ENCODE measurements at places on chromosomes 7 and 10.

GRCh38 chr7:127650847-127651555, 993 bp upstream of the SND1 start:
- no peak for DNase-seq

- DNase-seq: no peak
These were observed 597.2 kb upstream of the ADARB2 start for GRCh38 chr10:2334575-2334974.

DNA sequence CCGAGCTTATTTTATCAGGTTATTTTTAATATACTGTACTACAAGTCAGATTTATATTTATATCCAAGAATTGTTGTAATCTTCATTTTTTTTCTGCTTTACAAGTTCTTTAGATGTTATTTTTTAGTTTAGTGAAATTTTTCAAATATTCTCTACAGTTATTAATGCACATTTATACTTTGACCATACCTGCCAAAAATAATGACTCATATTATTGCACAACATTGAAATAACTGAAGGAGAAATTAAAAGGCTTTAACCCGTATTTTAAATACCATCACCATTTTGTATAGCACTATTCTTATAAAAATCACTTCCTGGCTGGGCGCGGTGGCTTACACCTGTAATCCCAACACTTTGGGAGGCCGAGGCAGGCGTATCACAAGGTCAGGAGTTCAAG, 278.5 kb downstream of the BICC1 start:
- DNase-seq: no peak

DNA sequence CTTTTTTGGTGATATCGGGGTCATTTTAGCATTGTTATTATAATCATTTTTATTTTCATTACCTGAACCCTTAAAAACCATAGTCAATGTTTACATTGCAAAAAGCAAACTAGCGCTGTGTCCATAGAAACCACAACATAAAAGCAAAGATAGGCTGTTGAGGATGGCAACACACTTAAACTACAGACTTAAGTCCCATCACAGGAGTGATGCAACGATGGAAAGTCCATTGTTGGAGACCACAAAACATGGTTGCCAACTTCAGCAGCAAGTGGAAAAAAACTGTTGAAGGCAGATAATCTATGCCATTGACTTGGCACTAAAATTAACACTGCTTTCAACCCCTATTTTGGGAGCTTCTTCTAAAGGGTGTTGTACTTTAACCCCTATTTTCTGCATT, 398.8 kb upstream of the IGFBP3 start:
- DNase-seq: no peak

- no peak for DNase-seq
These were observed 10.4 kb downstream of the HTR7 start for GRCh38 chr10:90847436-90847835.

- no peak for DNase-seq
These were observed 58.7 kb downstream of the AOC1 start for GRCh38 chr7:150910996-150911422.

DNA sequence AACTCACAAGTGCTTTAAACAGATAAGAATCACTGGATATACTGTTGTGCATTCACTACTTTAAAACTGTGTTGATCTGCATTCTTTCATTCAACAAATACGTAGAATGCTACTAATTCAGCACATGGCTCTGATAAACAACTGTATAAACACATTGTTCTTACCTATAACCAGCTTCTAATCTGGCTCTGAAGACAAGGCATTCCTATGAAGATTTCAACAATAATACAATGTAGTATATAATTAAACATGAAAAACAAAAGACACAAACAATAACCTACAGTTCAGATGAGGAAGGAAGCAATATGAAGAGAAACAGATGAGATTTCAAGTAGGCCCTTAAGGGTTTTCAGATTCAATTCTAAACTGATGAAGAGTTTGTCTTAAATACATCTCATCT, 31.1 kb upstream of the ANLN start:
- DNase-seq: no peak

- DNase-seq: no peak
These were observed 282.8 kb downstream of the RPS24 start for GRCh38 chr10:78316451-78316931.

DNA sequence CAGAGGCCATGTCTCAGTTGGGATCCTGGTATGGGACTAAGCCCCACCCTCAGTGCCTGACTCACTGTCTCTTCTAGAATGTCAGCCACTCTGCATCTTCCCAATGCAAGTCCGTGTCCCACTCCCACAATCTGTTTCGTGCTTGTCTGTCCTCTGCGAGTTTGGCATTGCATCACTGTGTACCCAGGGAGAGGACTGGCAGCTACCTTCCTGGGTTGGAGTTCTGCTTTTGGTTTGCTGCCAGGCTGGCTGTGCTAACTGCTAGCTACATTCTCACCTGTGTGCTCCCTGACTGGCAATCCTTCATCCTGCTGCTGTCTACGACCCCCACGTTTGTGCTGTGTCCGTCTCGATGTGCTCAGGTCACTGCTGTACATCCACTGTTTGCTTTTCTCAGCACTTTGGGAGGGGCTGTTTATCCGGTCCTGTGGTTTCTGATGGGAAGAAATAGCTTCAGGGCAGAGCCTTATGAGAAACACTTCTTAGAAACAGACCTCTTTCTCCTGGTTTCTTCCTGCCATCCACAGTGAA, 56.0 kb upstream of the GLI3 start:
- no peak for DNase-seq

- no peak for DNase-seq
These were observed 36.3 kb upstream of the EXOC6 start for GRCh38 chr10:92811986-92812385.

GRCh38 chr10:60870803-60871202, 73.2 kb downstream of the RHOBTB1 start:
- no peak for DNase-seq

GRCh38 chr10:99730026-99730425, 1.9 kb downstream of the COX15 start:
- no peak for DNase-seq

DNA sequence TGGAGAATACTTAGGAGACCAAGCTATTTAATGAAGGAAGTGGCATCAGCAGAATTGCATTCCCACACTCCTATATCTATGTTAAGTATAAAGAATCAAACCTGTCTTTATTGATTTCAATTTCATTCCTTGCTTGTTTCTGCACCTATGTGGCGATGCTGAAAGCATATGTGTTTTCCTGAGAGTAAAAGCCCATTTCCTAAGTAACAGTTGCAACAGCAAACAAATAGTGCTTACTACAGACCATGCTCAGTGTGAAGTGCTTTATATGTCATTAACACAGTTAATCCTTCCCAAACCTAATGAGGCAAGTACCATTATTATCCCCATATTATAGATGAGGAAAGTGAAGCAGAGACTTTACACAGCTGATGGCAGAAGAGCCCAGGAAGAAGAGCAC, 552.1 kb downstream of the PARD3 start:
- no peak for DNase-seq

GRCh38 chr10:78470267-78471103, 436.8 kb downstream of the RPS24 start:
- DNase-seq: no peak

DNA sequence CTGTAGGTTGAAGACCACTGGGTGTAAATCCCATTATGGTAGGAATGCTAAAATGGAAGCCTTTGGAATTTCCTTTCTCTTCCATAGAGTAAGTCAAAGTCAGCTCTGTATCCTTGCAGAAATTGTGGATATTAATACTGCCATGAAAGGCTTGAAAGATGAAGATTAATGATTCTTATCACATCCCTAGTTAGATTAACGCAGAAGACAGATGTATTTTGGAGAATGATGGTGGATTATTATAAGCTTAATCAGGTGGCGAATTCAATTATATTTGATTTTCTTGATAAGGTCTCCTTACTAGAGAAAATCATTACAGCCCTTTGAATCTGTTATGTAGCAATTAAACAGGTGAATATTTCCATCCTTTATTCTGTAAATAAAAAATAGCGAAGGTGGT, 270.1 kb downstream of the PHF14 start:
- DNase-seq: no peak

DNA sequence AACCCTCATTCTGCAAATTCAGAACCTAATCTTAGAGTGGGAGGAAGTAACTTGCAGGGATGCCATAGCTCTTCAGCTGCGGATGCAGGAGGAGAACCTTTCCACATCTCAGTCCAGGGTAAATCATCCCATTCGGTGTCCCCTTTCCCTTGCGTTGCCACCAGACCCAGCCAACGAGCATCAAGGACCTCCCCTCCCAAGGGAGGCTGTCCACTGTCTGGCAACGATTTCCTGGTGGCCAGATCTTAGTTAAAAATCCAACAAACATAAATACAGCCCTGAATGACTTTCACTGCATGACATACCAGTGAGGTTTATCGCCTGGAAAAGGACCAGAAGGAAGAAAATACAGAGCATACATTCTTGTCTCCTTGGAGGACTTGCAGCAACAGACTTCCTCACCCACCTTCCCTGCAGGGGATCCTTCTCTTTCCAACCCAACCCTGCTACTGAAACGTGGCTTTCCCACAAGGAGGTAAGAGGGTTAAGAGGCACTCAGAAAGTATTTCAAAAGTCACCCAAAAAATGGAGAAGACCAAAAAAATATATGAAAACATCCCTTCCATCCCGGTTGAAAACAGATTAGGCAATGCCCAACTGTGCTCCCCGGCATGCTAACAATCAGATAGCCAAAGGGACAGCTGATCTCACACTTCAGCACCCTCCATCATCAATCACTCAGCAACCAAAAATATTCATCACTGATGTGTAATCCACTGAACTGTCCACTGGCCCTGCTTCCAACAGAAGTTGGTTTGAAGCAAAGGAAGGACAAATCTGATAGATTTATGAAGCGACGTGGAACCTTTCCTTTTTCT, 206.6 kb downstream of the TNS3 start:
- DNase-seq: no peak

- no peak for DNase-seq
These were observed 27.1 kb downstream of the BMS1 start for GRCh38 chr10:42809676-42810075.

DNA sequence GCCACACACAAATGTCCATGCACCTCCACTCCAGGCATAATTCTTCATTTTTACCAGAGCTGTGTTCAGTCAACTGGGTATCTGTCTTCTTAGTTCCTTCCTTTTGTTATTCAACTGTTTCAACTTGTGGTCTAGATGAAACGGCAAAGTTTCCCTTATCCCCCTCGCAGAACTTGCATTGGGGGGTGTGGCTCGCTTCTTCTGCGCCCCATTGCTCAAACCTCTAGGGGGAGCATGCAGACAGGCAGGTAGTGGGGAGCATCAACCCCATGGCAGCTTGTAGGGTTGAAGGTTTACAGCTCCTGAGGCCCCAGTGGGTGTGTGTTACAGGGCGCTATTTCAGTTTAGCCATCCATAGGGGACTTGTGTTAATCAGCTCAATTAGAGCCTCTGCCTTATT, 38.3 kb upstream of the COBL start:
- no peak for DNase-seq

DNA sequence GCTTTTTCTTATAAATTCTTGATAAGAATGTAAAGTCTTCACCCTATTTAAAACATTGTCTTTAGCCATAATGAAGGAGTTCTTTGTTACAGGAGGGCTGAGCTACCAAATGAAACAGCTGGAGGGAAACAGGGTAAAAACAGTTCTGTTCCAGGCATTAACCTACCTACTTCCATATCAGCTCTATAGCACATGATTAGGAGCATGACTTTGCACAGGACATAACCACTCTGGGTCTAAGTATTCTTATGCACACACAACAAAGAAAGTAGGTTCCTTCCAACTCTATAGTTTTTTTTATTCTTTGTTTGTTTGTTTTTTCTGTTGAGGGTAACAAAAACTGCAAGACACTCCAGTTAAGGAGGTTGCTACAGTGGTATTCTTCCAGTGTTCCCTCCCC, 52.7 kb downstream of the SCIN start:
- no peak for DNase-seq

DNA sequence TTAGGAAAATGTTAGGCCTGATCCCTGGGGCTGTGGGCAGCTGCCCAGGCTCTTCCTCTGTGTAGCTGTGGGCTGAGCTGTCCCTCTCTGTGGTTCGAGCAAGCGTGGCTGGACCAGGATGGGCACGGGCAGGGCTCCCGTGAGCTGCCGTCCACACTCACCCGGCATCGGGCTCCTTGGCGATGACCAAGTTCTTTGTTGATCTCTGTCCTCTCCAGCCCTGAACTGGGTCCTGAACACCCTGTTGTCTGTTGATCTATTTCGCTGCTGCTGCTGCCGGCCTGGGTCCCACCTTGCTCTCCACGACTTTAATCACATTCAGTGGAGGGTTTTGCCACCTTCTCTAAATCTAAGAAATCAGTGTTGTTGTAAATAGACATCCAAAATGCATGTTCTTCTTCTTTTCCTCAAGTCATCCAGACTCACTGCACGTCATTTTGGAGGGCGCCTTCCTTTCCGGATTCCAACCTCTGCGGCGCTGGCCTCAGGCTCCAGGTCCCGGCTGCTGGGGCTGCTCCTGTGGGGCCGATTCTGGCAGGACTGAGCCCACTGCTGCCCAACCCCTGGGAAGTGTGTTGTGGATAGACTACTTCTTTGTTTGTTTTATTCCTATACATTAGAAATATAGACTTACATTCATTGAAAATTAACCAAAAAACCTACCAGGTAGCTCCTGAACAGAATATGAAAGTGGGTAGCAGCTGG, 100.6 kb downstream of the DYNC2I1 start:
- DNase-seq: no peak

DNA sequence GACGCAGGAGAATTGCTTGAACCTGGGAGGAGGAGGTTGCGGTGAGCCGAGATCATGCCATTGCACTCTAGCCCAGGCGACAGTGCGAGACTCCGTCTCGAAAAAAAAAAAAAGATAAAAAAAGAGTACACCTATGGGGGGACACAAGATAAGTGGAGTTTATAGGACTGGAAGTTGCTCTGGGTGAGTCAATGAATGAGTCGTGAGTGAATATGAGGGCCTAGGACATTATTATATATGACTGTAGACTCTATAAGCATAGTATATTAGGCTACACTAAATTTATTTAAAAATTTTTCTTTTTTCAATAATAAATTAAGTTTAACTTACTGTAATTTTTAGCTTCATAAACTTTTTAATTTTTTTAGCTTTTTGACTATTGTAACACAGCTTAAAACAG, 19.4 kb upstream of the SGCE start:
- DNase-seq: no peak

DNA sequence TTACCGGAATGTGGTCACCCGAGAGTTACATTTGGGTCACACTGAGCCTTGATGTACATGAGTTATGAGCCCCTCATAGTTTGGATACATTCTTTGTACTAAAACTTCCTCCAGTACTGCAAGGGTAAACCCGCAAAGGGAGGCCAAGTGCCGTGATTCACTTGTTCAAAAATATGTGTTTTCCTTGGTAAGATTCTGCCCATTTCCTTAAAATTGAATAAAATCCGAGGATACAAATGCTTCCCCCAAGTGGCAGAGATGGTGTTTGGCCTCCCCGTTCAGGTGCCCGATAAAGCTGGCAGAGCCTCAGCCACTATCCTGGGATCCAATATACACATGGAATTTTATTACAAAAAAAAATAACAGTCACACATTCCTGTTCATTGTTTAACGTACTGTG, 268.3 kb downstream of the DIP2C start:
- no peak for DNase-seq
